T-helper 2 cell (primary cell): ENCODE measurements at places on chromosomes 4 and X.

GRCh38 chr4:52714597-52715254 is 36.5 kb downstream of the ERVMER34-1 start:
- no peak for DNase-seq

DNA sequence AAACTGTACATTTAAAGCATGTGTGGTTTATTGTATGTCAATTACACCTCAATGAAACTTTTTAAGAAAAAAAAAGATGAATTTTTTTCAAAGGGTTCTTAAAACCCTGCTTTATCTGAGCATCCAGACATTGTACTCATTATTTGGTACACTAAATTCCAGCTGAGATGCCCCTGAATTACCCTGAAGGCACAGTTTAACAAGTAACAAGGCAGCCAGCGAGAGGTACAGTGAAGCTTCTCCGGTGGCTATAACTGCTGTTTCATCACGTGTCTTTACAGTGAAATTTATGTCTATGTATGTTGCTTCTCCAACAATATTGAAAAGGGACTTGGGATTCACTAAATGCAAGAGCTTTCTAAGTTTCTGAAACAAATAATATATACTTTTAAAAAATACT is 15.8 kb downstream of the SLC7A11 start:
- no peak for DNase-seq

- no peak for DNase-seq
Measured at GRCh38 chrX:13651150-13651549, 1.8 kb upstream of the TCEANC start.

GRCh38 chr4:146654687-146655520 is 16.2 kb downstream of the POU4F2 start:
- no peak for DNase-seq

- no peak for DNase-seq
Measured at GRCh38 chr4:173960398-173960797, 323.1 kb downstream of the FBXO8 start.

GRCh38 chr4:98557194-98557892 is 101.1 kb downstream of the TSPAN5 start:
- no peak for DNase-seq

GRCh38 chr4:127055357-127055756 is 577.4 kb upstream of the INTU start:
- no peak for DNase-seq

- DNase-seq: no peak
Measured at GRCh38 chr4:3530051-3530450, 2.2 kb downstream of the LRPAP1 start.

DNA sequence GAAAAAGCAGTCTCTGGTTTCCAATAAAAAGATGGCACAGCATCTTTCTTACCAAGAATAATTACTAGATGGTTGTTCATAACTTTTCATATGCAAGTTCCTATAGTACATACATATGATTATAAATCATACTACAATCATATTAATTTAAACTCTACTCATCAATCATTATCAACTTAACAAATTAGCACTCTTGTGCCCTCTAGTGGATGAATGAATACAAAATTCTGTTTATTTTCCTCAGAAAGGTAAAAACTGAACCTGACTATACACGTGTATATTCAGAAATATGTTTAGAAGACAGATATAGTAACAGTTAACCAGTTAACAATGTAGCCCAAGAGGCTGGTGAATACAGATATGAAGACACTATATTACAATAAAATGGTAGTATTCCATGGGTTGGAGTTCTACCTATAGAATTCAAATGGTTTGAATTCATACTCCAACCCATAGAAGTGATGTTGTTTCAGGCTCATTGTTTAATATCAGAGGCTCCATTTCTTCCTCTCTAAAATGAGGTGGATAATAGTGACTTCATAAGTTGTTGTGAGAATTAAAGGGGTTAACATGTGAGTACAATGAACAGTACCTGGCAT is 100.0 kb downstream of the ADAMTS3 start:
- no peak for DNase-seq

- DNase-seq: no peak
Measured at GRCh38 chr4:2304877-2305561, 43.1 kb upstream of the MXD4 start.

DNA sequence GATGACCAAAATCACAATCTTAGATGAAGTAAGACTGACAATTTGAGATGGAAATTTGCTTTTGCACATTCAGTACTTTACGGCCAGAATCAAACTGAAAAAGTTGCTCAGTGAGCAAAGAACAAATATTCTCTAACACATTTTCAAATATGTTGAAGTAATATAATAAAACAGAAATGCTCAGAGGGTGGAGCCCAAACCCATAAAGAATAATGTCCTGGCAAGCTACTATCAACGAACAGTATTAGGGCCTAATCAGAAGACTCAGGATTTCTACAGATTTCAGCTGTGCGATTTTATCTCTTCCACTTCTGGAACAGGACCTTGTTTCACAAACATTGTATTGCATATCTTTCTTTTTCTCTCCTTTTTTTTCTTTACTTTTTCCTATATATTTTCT is 505.0 kb downstream of the TECRL start:
- no peak for DNase-seq

GRCh38 chr4:2305766-2306501 is 44.0 kb upstream of the MXD4 start:
- DNase-seq: no peak

- DNase-seq: no peak
Measured at GRCh38 chr4:128862608-128863311, 53.3 kb downstream of the JADE1 start.

- no peak for DNase-seq
Measured at GRCh38 chr4:52243367-52243766, 192.3 kb downstream of the SPATA18 start.

- no peak for DNase-seq
Measured at GRCh38 chr4:17189401-17189720, 290.9 kb upstream of the LDB2 start.

DNA sequence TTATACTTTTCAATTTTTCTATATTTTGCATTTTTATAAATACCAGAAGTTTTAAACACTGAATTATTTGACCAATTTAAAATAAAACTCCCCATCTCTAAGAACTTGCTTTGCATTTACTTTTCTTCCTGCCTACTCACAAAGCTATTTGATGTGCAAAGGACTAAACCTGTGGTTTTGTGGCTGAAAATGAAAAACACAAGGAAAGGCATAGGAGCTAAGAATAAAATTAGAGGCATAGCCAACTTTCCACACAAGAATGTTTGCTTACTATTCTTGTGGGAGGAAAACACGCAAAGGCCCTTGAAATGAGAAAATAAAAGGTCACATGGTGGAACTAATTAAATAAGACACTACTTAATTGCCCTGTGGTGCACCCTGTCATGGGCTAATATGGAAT is 221.2 kb downstream of the KLHL13 start:
- no peak for DNase-seq

GRCh38 chr4:107793996-107794395 is 30.7 kb upstream of the SGMS2 start:
- DNase-seq: no peak

DNA sequence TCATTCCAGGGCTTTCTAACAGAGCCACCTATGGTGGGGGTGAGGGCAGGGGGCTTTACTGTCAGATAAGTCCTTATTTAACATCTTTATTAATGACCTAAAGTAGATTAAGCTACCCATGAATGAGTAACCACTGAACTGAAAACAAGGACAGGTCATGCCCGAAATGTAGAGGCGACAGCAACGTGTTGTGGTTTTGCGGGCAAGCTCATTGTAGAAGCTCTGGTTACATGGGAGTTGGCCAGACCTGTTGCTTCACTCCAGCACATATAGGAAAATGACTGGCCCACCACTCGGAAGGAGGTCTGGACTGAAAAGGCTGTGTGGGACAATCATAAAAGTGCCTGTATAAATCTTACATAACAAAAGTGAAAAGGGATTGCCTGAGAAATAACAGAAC is 109.6 kb upstream of the NDP start:
- no peak for DNase-seq

- no peak for DNase-seq
Measured at GRCh38 chr4:105399532-105400161, 74.2 kb downstream of the PPA2 start.

DNA sequence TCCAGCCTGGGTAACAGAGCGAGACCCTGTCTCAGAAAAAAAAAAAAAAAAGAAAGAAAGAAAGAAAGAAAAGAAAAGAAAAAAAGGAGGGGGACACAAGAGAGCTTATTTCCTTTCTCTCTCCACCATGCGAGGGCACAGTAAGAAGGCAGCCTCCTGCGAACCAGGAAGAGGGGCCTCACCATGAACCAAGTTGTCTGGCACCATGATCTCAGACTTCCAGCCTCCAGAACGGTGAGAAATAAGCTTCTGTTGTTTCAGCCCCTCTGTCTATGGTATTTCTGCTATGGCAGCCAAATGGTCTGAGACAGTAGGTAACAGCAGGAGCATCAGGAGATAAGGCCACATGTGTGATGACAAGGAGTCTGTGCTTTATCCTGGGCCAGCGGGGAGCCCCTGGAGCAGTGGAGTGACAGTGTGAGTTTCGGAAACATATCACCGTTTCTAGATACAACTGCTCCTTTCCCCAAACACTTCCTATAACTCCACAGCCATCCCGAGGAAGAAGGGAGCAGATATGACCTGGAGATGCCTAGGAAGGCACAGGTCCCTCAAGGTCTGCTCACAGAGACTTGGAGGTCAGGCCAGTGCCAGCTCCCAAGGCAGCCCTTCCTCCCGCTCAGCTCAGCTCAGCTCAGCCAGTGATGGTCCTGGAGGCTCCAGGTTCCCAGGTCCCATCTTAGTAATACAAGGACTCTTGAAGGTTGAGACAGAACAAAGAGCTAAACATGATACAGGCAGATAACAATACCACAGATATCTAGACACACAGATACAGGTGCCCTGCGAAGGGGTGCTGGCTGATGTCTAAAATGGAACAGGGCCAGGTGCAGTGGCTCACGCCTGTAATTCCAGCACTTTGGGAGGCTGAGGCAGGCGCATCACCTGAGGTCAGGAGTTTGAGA is 17.7 kb downstream of the JAKMIP1 start:
- peak; percentile 59 for DNase-seq

GRCh38 chrX:47632666-47633065 is 2.9 kb upstream of the CFP start:
- DNase-seq: no peak

DNA sequence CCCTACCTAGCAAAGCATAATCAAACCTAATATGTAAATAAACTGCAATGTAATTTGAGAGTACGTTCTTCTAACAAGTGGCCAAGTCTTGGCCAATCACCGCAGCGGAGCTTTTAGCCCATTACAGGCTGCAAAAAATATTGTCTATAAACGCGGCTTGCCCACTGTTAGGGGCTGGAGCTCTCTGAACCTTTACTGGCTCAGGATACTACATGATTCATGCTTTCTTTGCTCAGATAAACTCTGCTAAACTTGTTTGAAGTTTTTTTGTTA is 990 bp upstream of the HADH start:
- no peak for DNase-seq

- peak; percentile 6 for DNase-seq
Measured at GRCh38 chrX:16826207-16826606, 39.9 kb downstream of the TXLNG start.

DNA sequence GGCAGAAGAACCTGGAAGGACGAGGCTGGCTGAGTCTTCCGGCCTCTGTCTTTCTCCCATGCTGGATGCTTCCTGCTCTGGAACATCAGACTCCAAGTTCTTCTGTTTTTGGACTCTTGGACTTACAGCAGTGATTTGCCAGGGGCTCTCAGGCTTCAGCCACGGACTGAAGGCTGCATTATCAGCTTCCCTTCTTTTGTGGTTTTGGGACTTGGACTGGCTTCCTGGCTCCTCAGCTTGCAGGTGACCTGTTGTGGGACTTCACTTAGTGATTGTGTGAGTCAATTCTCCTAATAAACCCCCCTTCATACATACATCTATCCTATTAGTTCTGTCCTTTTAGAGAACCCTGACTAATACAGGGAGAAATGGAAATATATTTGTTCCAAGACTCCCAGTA is 265.8 kb downstream of the PCDH18 start:
- DNase-seq: no peak

- no peak for DNase-seq
Measured at GRCh38 chr4:28105271-28105859, 1244.7 kb downstream of the STIM2 start.

GRCh38 chr4:57614257-57614932 is 504.2 kb upstream of the IGFBP7 start:
- DNase-seq: no peak

DNA sequence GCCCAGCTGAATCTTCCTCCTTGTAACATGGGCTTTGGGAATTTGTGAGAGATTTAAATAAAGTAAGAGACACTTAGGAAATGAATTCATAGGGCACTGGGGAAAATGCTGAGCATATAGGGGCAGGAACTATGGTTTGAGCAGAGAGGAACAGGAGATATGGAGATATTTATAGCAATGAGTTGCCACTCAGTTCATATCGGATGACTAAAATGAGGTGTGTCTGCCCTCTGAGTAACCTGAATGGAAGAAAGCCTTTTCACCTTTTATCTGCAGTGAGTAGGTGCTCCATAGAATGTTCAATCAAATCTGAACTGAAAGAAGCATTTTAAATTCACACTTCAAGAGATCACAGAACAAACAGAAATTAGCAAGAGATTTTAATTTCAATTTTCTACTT is 105.7 kb downstream of the CEP44 start:
- DNase-seq: no peak

DNA sequence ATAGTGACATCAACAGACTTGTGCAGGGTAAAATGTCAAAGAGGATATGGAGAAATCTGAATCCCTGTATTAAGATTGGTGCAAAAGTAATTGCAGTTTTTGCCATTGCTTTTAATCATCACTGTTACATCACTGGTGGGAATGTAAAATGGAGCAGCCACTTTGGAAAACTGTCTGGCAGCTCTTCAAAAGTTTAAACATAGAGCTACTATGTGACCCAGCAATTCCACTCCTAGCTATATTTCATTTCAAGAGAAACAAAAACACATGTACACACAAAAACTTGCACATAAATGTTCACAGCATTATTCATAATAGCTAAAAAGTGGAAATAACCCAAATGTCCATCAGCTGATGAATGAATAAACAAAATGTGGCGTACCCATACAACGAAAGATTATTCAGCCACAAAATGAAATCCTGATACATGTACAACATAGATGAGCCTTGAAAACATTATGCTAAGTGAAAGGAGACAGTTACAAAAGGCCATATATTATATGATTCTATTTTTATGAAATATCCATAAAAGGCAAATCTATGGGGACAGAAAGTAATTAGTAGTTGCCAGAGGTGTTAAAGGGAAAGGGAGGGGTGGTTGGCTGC is 106.4 kb downstream of the AMELX start:
- DNase-seq: no peak

DNA sequence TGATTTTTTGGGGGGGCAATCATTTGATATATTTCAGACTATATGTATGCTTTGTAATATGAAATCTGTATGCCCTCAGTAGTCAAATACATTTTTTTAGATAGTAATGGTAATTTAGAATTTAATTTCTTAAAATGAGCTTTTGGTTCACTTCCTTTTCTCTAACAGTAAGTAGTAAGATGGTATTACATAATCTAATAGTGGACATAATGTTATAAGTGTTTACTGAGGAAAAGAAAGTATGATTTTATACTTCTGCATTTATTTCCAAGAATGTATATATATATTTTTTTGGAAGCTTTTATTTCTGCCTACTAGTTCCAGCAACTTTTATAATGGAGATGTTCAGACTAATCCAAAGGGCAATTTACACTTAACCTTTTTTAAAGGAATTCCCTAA is 1450.7 kb upstream of the TENM3 start:
- no peak for DNase-seq

- DNase-seq: no peak
Measured at GRCh38 chr4:185933078-185933581, 121.1 kb upstream of the SORBS2 start.
